ENCODE measurements at places on chromosomes 5 and 9.

GRCh38 chr5:178777520-178777919 is 47.1 kb upstream of the ZNF354A start:
- H3K27ac ChIP-seq: no peak overlapping the region
- H3K4me1 ChIP-seq: peaks cover 6% of the 10 kb centered on the region
- peaks cover 2% of the 10 kb centered on the region for H3K27me3 ChIP-seq

- H3K36me3 ChIP-seq: no peaks in the 10 kb centered on the region
- H3K27ac ChIP-seq: no peak overlapping the region
- no peaks in the 10 kb centered on the region for H3K4me1 ChIP-seq
- H3K27me3 ChIP-seq: no peaks in the 10 kb centered on the region
- no peak for DNase-seq
These were observed 65.9 kb downstream of the ROR2 start for GRCh38 chr9:91884153-91884552.

GRCh38 chr9:37174247-37174646 is 53.9 kb downstream of the ZCCHC7 start:
- no peak overlapping the region for H3K4me3 ChIP-seq
- H3K27me3 ChIP-seq: no peaks in the 10 kb centered on the region
- no peaks in the 10 kb centered on the region for H3K4me1 ChIP-seq
- DNase-seq: no peak
- no peaks in the 10 kb centered on the region for H3K36me3 ChIP-seq

DNA sequence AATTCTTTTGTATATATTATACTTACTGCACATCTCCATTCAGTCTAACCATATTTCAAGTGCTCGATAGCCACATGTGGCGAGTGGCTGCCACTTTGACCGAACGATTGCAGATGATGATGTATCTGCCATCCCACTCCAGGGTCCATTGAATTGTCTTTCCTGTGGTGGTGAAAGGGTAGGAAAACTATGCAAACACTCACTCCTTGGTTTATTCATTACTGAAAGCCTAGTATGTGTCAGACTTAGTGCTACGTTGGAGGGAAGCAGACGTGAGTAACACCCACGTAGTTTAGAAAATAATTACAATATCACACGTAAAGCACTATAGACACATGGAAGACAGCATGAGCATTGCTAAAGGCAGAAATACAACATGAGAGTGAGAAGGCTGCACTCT is 353.7 kb downstream of the CSNK1G3 start:
- H3K27ac ChIP-seq: no peak overlapping the region
- H3K36me3 ChIP-seq: no peaks in the 10 kb centered on the region
- H3K4me1 ChIP-seq: no peaks in the 10 kb centered on the region
- H3K4me3 ChIP-seq: no peak overlapping the region

GRCh38 chr5:159525117-159525516 is 194.8 kb upstream of the IL12B start:
- no peaks in the 10 kb centered on the region for H3K36me3 ChIP-seq
- no peaks in the 10 kb centered on the region for H3K27me3 ChIP-seq
- H3K27ac ChIP-seq: no peak overlapping the region

DNA sequence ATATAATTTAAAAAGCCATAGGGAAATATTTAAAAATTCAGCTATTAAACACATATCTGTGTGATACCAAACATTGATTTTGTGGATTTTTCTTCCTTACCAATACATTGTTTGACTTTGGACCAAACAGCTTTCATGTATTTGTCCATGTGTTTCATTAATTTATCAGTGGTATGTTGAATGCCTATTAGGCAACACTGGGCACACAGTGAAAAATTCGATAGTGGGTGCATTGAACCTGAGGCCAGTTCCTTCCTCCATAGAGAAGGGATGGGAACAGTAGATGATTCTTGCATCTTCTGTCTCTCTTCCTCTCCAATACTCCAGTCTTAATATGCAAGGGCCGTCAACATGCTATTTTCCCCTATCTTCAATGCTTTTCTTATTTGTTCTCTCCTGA is 110.2 kb upstream of the NR3C1 start:
- H3K4me3 ChIP-seq: no peak overlapping the region
- H3K27me3 ChIP-seq: no peaks in the 10 kb centered on the region
- DNase-seq: no peak
- H3K4me1 ChIP-seq: no peaks in the 10 kb centered on the region
- no peaks in the 10 kb centered on the region for H3K36me3 ChIP-seq
- no peak overlapping the region for H3K27ac ChIP-seq

DNA sequence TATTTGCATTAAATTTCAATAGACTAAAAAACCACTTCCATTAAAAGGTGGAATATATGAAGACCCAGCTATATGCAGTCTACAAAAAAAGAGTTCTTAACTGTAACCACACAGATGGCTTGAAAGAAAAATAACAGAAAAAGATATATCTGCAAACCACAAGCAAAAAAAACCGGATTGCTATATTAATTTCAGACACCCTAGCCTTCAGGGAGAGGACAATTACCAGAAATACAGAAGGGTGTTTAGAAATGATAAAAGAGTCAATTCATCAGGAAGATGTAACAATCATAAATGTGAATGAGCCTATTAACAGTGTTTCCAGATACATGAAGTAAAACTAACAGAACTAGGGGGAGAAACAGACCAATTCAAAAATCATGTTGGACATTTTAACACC is 56.9 kb upstream of the SMIM23 start:
- no peaks in the 10 kb centered on the region for H3K27me3 ChIP-seq
- no peaks in the 10 kb centered on the region for H3K4me1 ChIP-seq
- no peak overlapping the region for H3K27ac ChIP-seq
- no peak for DNase-seq

GRCh38 chr9:68653141-68653595 is 51.9 kb upstream of the PIP5K1B start:
- DNase-seq: no peak
- no peaks in the 10 kb centered on the region for H3K4me1 ChIP-seq
- H3K27me3 ChIP-seq: peaks cover 9% of the 10 kb centered on the region

DNA sequence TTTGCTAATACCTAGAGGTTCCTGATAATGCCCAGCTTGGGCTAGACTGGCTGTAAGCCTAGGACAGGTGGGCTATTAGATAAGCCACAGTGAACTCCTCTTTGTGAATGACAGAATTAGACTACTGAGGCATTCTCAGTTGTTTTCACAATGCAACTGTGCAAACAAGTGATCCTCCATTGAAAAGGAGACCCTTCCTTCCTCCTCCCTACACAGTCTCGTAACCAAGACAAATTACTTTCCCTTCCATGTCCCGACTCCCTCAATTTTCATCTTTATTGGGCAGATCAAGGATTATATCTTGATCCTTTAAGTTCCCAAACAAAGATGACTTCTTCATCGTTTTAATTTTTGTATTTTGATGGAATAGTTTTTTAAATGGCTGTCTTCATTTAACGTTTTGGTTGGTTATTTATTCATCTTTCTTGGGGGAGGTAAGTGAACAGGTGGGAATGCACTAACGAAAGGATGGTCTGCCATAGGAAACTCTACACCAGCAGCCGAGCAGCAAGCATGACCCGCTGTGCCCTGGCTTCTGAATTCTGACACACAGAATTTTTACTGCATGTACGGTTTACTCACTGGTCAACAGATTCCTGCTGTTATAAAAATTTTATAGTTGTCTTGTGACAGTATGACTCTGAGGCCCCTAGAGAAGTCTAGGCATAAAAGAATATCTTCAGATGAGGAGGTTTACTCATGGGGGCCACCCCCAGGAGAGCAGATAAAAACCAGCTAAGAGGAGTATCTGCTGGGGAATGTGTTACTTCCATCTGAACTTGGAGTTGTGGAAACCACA is 137.5 kb upstream of the TUT7 start:
- H3K4me3 ChIP-seq: no peak overlapping the region
- H3K36me3 ChIP-seq: no peaks in the 10 kb centered on the region
- no peak for DNase-seq

DNA sequence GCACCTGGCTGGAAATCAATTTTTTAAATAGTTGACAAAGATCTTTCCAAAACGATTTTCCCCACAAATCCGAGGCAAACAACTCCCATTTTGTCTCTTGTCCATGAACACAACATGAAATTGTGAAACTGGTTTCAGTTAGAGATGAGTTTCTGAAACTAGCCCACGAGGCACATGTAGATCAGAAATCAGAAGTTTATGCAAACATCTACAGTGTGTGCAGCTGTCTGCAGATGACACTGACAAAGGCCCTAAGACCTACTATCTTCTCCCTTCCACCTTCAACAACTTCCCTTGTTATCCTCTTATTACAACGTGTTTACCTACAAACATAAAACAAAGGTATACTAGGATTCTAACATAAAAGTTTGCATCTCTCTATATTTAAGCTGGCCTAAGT is 183.3 kb downstream of the DIRAS2 start:
- H3K27me3 ChIP-seq: peaks cover 7% of the 10 kb centered on the region
- no peak overlapping the region for H3K4me3 ChIP-seq
- no peaks in the 10 kb centered on the region for H3K4me1 ChIP-seq
- no peak for DNase-seq

DNA sequence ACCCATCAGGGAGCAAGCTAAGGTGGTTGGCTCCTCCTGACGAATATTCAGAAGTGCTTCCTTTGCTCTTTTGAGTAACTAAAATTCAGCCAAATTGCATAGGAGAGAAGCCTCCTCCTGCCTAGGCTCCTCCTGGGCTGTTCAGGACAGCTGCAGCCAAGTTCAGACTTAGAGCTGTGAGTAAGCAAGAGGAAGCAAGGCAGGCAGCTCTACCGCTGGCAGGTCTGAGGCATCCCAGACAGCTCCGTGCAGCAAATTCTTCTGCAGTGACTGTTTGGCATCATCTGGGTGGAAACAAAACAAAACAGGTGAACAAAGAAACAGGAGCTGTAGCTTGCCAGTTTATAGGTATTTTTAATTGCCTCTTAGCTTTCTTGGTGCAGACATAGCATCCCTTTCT is 421.0 kb downstream of the GADD45G start:
- H3K27ac ChIP-seq: no peak overlapping the region
- H3K4me1 ChIP-seq: peaks cover 3% of the 10 kb centered on the region
- no peak overlapping the region for H3K4me3 ChIP-seq

DNA sequence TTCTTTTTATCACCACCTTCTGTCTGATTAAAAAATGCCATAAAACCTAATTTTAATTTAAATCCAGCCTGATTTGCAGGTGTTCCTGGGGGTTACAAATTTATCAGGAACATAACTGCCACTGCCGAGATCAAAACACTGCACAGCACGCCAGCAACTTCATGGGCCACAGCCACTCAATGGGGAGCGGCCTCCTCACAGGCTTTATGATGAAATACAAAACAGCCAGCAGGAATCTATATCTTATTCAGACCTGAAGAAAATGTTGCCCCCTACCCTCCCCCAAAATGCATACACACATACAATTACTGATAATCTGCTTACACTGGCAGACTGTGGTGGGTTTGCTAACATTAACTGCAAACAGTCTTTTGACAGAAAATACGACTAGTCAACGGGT is 151.7 kb upstream of the POU5F2 start:
- H3K4me1 ChIP-seq: no peaks in the 10 kb centered on the region
- no peaks in the 10 kb centered on the region for H3K36me3 ChIP-seq
- no peak overlapping the region for H3K4me3 ChIP-seq
- H3K27me3 ChIP-seq: no peaks in the 10 kb centered on the region
- no peak overlapping the region for H3K27ac ChIP-seq

GRCh38 chr5:106454651-106455415 is 1215.9 kb downstream of the EFNA5 start:
- H3K36me3 ChIP-seq: no peaks in the 10 kb centered on the region
- H3K4me3 ChIP-seq: no peak overlapping the region
- H3K27me3 ChIP-seq: no peaks in the 10 kb centered on the region
- no peaks in the 10 kb centered on the region for H3K4me1 ChIP-seq

- no peak overlapping the region for H3K4me3 ChIP-seq
- no peak for DNase-seq
- peaks cover 48% of the 10 kb centered on the region for H3K36me3 ChIP-seq
These were observed 6.5 kb upstream of the TMEM210 start for GRCh38 chr9:137178201-137178938.

- no peak for DNase-seq
- H3K36me3 ChIP-seq: no peaks in the 10 kb centered on the region
- H3K4me3 ChIP-seq: no peak overlapping the region
- no peaks in the 10 kb centered on the region for H3K4me1 ChIP-seq
- H3K27ac ChIP-seq: no peak overlapping the region
These were observed 34.7 kb downstream of the ARHGEF37 start for GRCh38 chr5:149615976-149616375.

DNA sequence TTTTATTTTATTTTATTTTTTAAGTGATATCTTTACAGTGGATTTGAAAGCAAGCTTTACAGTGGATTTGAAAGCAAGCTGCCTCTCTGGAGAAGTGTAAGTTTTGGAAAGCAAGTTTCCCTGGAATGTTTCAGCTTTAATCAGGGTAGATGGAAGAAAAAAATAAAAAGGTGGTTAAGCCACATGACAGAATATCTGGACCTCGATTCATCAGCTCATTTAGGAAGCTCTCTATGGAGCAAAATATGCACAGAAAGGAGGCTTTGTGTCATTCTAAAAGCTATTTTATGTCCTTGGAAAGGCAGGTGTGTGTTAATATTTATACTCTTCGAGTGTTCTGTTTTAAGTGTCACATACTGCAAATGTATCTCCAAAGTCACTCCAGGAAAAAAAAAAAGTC is 409.2 kb upstream of the KLF4 start:
- H3K27me3 ChIP-seq: no peaks in the 10 kb centered on the region
- no peak for DNase-seq
- no peaks in the 10 kb centered on the region for H3K4me1 ChIP-seq

DNA sequence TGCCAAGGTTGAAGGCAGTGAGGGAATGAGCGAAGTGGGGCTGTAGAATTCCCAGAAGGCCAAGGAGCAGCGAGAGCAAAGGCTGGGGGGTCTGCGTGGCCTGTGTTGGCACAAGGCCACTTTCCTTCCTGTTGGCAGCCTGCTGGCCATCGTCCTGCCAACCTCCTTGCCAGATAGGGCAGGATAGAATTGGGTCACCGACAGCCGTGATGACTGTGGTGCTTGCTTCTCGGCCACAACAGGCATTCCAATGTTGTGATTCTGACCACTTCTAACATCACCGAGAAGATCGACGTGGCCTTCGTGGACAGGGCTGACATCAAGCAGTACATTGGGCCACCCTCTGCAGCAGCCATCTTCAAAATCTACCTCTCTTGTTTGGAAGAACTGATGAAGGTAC is 18.9 kb downstream of the TRIP13 start:
- H3K27ac ChIP-seq: peak overlapping the region; percentile 40
- DNase-seq: no peak
- H3K36me3 ChIP-seq: no peaks in the 10 kb centered on the region
- no peak overlapping the region for H3K4me3 ChIP-seq

- H3K4me3 ChIP-seq: no peak overlapping the region
- H3K36me3 ChIP-seq: no peaks in the 10 kb centered on the region
- no peak for DNase-seq
- no peaks in the 10 kb centered on the region for H3K4me1 ChIP-seq
- H3K27ac ChIP-seq: no peak overlapping the region
- peaks cover 20% of the 10 kb centered on the region for H3K27me3 ChIP-seq
These were observed 9.3 kb downstream of the PSD2 start for GRCh38 chr5:139804800-139805397.

GRCh38 chr5:43514471-43514815 is 505 bp downstream of the C5orf34 start:
- H3K4me3 ChIP-seq: peak overlapping the region; percentile 63
- peaks cover 10% of the 10 kb centered on the region for H3K4me1 ChIP-seq
- H3K36me3 ChIP-seq: no peaks in the 10 kb centered on the region
- H3K27me3 ChIP-seq: no peaks in the 10 kb centered on the region

DNA sequence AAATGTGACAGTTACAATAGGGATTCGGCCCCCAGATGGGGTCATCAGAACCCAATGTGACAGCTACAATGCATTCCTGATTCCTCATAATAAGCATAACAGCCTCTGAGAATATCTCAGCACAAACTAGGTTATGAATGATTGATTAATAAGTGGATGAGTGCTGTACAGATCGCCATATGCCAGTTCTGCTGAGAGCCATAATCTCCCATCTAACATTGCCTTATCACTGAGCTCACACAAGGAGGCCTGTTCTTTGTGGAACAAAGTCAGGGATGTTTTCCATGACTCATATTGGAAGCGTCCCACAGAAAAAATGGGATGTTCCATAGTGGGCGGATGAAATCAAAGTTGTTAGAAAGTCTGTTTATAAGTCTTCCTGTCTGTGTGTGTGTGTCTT is 89.6 kb downstream of the KIF4B start:
- no peak for DNase-seq
- no peaks in the 10 kb centered on the region for H3K36me3 ChIP-seq
- no peaks in the 10 kb centered on the region for H3K4me1 ChIP-seq
- H3K27ac ChIP-seq: no peak overlapping the region
